ENCODE measurements at places on chromosomes 2 and 18.

DNA sequence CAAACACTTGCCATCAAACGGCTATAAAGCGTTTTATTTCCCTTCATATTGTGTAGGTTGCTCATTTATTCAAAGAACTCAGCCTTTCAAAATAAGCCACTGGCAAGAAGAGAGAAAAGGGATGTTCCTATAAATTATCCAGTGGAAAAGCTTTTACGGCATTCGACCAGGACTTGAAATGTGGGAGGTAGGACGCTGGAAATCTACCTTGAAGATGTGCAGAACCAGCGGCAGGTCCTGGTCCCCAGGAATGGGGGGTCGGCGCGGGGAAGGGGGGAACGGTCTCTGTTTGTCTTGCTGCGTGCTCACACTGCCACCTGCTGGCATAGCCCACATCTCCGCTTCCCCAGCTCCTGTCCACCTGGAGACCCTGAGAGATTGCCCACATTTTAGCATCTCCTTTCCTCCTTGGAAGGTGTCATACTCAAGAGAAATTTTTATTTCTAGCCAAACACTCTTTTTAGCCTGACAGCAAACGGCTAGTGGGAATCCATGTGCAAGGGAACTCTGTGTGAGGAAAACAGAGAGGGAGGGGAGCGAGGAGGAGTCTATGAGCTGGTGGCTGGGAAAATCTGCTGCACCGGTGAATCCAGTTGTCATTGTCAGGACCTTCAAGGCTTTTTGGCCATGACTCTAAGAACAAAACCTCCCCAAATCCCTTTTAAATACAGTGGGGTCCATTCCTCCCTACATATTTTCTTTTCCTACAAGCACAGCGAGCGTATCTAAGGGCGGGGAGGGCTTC lies 349.0 kb upstream of the PKDCC start:
- DNase-seq, result no peak

- peak; percentile 40 for DNase-seq
Observed at GRCh38 chr18:23229472-23229871, 94.2 kb downstream of the CABLES1 start.

- DNase-seq, result no peak
Observed at GRCh38 chr18:43485545-43485963, 208.3 kb upstream of the SYT4 start.

GRCh38 chr2:48442610-48443360 lies 87.2 kb upstream of the STON1 start:
- no peak for DNase-seq

DNA sequence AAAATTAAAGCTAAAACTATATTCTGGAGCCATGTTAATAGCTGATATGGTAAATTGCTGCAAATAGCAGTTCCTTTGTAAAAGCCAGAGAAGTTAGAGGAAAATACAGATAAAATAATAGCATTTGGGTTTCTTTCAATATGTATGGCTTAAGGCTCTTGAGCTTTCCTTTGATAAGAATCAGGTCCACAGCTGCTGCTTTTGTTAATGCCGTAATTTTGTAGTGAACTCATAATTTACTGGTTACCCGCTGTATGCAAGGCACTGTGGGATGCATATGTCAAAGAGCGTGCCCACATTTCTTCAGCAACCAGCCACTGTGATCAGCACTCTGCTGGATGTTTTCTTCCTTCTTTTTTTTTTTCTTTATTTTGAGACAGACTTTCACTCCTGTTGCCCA lies 79.1 kb downstream of the MOGAT1 start:
- DNase-seq, result no peak

DNA sequence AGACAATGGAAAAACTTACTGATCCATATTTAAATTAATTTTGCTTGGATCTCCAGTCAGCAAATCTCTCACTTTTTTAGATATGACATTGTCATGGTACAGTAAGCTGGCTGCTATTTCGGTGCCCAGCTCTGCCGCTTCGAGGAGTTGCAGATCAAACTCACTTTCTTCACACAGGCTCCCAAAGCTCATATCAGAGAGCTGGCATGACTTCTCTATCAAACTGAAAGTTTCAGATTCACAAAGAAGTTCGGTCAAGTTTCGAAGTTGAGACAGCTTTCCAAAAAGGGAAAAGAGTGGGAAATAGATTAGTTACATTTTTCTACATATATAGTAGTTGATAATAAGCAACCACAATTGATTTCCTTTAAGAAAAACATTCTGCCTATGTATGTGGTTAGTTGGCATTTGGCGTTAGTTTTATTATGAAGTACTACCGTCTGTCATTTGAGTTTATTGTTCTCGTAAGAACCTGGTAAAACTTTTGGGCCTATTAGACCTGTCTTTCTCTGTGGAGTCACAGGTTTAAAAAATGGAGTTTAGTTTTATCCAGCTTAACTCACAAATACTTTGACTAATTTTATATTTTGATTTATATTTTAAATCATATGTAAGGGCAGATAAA lies 118.8 kb downstream of the ABCA12 start:
- no peak for DNase-seq

DNA sequence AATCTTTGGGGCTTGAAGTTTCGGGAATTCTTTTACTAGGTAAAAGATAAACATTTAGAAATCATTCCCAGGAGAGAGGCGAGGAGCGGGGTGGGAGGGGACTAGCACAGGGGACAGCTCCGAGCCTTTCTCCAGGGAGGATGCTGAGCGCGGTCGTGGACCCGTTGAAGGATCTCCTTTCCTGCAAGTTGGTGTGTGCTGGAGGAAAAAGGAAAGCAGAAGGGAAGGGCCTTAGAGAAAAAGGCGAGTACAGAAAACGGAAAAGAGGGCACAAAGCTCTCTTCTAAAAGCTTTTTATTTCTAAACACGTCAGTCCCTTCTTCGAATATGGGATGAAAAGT lies 640 bp downstream of the SLC39A6 start:
- peak; percentile 60 for DNase-seq

- DNase-seq, result no peak
Observed at GRCh38 chr18:61448316-61448715, 115.1 kb downstream of the CDH20 start.

DNA sequence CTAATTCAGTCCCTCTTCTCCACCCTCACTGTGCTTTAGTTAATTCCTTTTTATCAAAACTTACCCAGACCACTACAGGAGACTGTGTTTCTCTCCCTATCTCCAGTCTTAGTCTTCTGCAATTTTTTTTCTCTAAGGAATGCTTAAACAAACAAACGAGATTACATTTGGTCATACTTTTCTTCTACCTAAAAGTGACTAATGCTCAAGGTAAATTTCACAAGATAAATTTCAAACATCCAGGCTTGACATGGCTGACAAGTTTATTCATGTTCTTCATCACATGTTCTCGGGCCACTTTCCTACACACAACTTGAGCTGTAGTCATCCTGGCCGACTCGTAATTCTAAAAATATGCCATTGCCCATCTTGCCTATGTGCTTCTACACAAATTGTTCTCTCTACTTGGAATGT lies 23.2 kb upstream of the ACSL3 start:
- DNase-seq, result peak; percentile 50

- no peak for DNase-seq
Observed at GRCh38 chr2:227163485-227163997, 464 bp downstream of the COL4A4 start.

- DNase-seq, result no peak
Observed at GRCh38 chr2:181789827-181790448, 101.6 kb upstream of the ITPRID2 start.

DNA sequence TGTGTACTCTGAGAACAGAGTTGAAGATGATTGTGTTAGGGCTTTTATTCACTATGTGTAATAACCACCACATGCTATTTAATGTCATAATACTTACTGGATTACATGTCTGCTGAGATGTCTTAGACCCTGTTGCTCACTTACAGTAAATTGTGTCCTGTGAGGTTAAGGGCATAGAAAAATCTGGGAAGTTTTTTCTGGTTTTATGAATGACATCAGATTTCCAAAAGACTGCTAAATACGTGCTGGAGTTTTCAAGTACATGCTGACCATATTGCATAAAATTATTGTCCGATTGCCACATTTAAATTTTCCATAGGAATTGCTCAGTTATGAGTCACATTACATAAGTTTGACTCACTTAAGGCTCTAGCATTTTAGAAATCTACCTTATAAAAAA lies 96.7 kb upstream of the COL5A2 start:
- peak; percentile 90 for DNase-seq

GRCh38 chr2:159922563-159922962 lies 124.6 kb upstream of the CD302 start:
- DNase-seq, result no peak

GRCh38 chr2:128237081-128237534 lies 81.6 kb downstream of the HS6ST1 start:
- peak; percentile 60 for DNase-seq

- no peak for DNase-seq
Observed at GRCh38 chr2:20080839-20081415, 29.5 kb upstream of the LAPTM4A start.

DNA sequence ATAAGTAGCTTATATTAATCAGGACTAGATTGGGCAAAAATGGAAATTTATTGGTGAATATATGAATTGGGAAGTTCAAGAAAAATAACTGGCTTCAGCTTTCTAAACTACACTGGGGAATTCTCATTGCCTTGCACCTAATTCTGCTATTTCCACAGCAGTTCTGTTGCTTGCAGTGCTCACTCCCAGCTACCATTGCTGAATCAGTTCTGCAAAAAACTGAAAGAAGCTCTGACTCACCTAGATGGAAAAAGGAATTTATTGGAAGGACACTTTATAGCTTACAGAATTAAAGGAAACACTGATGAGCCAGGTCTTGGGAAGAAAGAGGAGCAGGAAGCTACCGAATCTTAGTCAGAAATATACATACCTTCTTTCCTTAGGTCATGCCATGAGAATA lies 60.3 kb upstream of the ACVR1 start:
- DNase-seq, result no peak

- DNase-seq, result no peak
Observed at GRCh38 chr2:136207030-136207623, 89.2 kb upstream of the CXCR4 start.

GRCh38 chr2:19785867-19786266 lies 115.9 kb downstream of the TTC32 start:
- DNase-seq, result no peak

DNA sequence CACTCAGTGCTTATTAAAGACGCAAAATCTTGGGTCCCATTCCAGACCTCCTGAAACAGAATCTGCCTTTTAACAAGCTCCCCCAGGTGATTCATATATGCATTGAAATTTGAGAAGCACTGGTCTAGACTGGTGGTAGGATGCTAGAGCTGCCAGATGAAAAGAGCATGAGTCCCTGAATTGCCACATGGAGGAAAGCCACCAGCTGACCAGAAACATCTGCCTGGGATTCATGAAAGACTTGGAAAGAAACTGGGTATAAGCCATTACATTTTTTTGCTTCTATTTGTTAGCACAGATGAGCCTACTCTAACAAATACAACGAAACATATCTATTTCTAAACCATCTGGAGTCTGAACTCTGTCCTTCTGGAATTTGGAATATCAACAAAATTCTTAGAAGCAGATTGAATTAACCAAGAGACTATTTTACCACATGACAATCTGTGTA lies 228.9 kb downstream of the RBM43 start:
- peak; percentile 77 for DNase-seq

DNA sequence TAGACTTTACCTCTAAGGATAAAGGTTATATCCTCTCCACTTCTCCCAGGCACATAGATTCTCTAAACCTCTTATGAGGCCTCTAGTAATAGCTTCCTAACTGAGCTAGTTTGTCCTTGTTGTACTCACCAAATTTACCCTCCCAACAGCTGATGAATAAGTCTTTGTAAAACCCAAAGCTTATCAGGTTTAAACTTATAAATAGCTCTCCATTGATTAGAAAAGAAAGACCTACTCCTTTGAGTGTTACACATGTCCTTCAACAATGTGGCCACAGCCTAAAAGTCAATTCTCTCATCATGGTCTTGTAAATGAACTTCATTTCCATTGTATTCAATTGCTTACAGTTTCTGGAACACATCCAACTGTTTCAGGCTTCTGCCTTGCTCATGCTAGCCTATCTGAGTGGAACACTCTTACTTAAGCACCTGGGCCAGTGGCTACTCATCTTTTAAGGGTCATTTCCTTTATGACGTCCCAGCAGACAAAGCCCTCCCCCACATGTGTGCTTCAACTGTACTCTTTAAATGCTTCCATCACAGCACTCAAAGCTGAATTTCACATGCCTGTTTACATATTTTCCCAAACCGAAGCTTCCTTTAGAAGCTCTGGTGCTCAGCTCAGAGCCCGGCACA lies 131.6 kb downstream of the CDH2 start:
- DNase-seq, result peak; percentile 75

DNA sequence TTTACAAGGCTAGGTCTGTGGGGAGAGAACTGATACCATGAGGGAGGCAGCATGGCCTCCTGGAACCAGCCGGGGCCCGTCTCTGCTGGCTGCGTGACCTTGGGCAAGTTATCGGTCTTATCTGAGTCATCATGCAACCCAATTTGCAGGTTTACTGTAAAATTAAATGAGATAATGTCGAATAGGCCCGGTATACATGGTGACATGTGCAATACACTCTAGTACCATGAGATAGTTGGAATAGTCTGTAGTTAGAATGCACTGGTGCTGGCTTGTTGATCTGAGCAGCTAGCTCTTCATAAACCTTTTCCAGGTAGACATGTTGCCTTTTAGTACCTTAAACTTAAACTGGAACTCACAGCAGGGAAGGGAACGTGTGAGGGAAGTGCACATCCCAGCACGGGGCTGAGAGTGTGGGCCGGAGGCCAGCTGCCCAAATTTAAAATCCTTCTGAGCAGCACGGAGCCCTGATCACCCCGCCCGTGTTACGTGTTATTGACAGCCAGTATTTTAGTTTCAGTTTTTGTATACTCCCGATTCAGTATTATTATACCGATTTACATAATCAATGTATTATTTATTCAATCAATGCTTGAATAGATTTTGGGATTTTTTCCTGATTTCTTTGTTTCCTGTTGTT lies 72.4 kb upstream of the HS6ST1 start:
- no peak for DNase-seq

DNA sequence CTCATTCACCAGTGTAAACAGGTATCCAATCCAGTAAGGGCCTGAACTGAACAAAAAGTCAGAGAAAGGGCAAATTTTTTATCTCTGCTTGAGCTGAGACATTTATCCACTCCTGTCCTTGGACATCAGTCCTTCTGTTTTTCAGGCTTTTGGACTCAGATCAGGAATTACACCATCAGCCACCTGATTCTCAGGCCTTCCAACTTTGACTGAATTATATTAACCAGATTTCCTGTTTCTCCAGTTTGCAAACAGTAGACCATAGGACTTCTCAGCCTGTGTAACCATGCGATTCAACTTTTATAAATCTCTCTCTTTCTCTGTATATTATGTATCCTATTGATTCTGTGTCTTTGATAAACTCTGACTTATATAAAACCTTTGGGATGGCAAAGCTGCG lies 289.3 kb upstream of the CDH2 start:
- no peak for DNase-seq

DNA sequence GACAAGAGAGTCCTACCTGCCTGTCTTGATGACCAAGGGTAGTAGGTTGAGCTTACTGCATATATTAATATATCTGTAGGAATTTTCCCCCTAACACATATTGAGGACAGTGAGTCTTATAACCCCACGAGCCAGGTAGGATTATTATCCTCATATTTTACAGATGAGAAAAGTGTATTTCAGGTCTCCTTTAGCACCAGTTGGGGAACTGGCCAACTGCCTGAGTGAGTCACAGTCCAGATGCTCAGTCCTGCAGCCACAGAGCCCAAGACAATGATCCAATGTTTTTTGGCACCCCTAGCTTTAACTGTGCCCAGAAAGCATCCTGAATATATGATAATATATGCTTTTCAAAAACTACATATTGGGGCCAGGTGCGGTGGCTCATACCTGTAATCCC lies 30.8 kb upstream of the GLS start:
- no peak for DNase-seq

- no peak for DNase-seq
Observed at GRCh38 chr2:20187331-20187730, 37.6 kb downstream of the SDC1 start.

- peak; percentile 6 for DNase-seq
Observed at GRCh38 chr2:220188031-220188430, 560.6 kb downstream of the SLC4A3 start.

Data from mesenchymal stem cell (in vitro differentiated cells and primary cell).